ENCODE measurements at places on chromosomes 4 and X.

DNA sequence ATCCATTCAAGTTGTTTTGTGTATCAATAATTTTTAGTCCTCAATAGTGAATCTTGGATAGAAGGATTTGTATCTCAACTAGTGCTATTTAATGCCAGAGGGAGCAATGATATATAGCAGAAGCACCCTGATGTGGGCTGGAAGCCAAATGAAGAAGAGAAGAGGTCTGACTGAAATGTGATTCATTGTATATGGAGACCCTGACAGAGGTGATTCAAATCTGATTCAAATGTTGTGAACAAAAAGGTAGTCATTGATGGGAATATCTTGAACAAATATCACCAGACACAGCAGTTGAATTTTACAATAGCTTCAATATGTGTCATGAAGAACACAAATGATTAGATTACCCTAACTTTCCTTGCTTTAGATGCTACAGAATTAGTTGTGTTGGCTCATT, 27.5 kb upstream of the SULT1B1 start:
- DNase-seq, result no peak

- DNase-seq, result no peak
Measured at GRCh38 chr4:73609706-73610105, 10.5 kb downstream of the RASSF6 start.

- no peak for DNase-seq
Measured at GRCh38 chr4:120506536-120506935, 416.0 kb downstream of the PRDM5 start.

GRCh38 chr4:153481478-153481877, 15.3 kb downstream of the TMEM131L start:
- DNase-seq, result no peak

GRCh38 chrX:69615342-69615741, 571 bp upstream of the EDA start:
- DNase-seq, result no peak

- no peak for DNase-seq
Measured at GRCh38 chr4:38060829-38061431, 100.7 kb downstream of the PTTG2 start.

- no peak for DNase-seq
Measured at GRCh38 chr4:151604238-151604637, 156.6 kb downstream of the GATB start.

DNA sequence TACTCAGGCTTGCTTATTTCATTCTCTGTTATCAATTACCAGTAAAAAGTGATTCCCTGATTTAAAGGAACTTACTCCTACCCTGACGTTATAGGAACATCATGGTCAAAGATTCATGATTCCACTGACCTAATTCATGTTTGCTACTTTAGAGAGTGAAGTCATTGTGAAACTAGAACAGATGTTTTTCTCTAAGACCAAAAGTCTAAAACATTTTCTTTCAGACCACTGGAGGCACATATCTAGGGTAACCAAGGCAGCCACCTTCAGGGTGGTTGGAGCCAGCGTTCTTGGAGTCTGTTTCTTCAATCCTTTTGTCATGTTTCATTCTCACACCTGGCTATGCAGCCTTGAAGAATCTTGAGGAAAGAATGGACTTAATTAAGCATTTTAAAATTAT, 77.8 kb downstream of the GALNTL6 start:
- no peak for DNase-seq

DNA sequence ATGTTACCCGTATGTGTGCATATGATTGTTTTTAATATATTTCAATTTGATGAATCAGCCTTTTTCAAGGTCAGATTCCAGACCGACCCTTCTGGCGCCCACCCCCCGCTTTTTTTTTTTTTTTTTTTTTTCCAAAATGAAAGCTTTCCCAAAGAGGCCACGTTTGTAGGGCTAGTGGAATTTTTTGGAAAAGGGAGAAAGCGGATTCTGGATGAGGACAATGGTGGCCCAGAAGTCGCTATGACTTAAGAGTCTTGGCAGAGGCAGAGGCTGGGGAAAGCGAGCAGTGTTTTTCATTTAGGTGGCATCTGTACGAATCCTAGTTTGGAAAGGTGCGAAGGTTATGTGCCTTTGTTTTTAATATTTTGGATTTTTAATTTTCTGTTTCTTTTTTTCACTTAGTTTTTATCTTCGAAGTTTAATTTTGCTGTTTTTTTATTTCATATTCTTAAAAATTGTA, 14.6 kb downstream of the NDUFB11 start:
- no peak for DNase-seq

GRCh38 chrX:1521459-1521956, 15.5 kb downstream of the P2RY8 start:
- DNase-seq, result no peak

DNA sequence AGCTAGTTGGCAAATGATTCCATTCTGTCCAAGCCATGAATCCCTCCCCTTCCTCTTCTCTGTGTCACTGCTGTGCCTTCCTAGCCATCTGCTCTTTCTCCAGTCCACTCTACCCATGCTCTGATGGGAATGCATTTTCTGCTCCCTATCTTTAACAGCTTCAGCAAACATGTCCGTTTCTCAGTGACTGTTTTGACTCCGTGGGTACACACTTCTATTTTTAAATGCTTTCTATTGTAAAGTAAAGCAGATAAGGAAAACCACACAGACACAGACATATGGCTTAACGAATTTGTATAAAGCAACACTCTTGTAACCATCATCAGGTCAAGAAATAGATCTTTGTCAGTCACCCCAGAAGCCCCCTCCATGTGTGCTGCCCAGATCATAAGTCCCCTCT, 72.4 kb upstream of the KLHL13 start:
- DNase-seq, result peak; percentile 21

GRCh38 chr4:56445699-56446098, 9.6 kb downstream of the PAICS start:
- no peak for DNase-seq

- DNase-seq, result no peak
Measured at GRCh38 chr4:104129243-104129642, 365.5 kb downstream of the CXXC4 start.

GRCh38 chr4:39205000-39205399, 22.7 kb downstream of the WDR19 start:
- no peak for DNase-seq

DNA sequence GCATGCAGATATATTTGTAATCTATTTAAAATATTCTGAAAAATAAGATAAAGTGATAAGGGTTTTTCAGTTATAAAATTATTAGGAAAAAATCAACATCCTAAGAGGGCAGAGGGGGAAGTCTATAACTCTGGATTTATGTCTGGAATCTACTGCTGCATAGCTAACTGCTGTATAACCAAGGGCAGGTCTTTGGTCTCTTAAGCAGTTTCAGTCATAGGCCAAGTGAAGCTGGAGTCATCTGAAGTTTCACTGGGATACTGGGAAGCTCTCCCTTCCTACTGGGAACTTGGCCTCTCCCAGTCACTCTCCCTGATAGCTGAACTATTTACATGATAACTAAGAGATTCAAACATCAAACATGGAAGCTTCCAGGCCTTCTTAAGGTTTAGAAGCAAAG, 1409.9 kb upstream of the PCDH7 start:
- DNase-seq, result no peak

DNA sequence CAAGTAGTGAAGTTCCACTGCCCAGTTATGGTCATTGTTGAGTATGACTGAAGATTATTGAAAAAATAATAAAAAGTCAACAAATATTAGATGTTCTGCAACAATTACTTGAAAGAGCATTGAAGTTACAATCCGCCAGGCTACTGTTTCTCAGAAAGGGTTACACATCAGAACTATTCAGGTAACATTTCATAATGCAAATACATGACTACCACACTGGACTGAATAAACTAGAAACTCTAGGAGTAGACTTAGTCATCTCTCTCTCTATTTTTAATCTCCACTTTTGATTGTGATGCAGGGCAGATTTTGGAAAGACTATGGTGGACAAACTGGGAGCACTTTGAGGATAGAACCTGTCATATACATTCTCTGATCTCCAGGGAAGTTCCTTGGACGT, 748.2 kb upstream of the ATOH1 start:
- DNase-seq, result no peak

DNA sequence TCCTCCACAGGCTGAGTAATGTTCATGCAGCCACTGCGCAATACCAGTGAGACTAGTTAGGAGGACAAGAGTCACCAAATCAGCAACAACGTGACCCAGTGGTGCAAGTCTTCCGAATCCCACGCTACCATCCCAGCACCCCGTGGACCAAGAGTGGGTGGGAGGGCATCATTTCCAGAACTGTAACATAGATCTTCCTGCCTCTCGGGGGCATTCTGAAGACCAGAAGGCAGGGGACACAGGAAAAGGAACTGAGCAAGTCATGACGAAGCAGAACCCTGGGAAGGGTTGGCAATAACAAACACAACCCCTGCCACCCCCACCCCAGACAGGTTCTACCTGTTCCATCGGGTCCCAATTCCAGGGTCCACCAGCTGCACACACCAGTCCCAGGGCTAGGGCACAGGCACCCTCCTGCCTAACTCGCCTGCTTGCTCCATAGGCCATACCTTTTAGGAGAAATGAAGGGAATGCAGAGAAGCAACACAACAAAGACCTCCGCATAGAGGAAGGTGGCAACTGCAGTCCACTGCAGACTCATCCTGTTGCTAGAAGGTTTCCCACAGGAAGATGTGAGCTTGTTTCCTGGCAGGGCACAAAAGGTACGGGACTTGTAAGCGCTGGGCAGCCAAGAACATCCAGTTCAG, 1.4 kb downstream of the BCAP31 start:
- DNase-seq, result no peak
